ENCODE measurements at places on chromosomes 12 and 14. TPM values are rescaled to one million over a fixed set of nuclear protein-coding genes. Genes with fewer than 3 reads are reported as not detected.

GRCh38 chr12:9074484-9075137 lies 41.1 kb downstream of the A2M start:
- no peak overlapping the region for H3K4me3 ChIP-seq
- H3K27ac ChIP-seq: no peak overlapping the region

DNA sequence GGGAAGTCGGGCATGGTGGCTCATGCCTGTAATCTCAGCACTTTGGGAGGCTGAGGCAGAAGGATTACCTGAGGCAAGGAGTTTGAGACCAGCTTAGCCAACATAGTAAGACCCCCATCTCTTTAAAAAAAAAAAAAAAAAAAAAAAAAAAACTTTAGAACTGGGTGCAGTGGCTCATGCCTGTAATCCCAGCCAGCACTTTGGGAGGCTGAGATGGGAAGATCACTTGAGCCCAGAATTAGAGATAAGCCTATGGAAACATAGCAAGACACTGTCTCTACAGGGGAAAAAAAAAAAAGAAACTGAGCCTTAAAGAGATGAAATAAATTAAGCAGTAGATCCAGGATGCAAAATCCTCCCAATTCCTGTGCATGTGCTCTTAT lies 1.7 kb upstream of the PA2G4 start:
- H3K36me3 ChIP-seq: peaks cover 34% of the 10 kb centered on the region
- H3K27me3 ChIP-seq: peaks cover 6% of the 10 kb centered on the region
- peak overlapping the region; percentile 99 for H3K4me3 ChIP-seq
- DNase-seq: no peak

DNA sequence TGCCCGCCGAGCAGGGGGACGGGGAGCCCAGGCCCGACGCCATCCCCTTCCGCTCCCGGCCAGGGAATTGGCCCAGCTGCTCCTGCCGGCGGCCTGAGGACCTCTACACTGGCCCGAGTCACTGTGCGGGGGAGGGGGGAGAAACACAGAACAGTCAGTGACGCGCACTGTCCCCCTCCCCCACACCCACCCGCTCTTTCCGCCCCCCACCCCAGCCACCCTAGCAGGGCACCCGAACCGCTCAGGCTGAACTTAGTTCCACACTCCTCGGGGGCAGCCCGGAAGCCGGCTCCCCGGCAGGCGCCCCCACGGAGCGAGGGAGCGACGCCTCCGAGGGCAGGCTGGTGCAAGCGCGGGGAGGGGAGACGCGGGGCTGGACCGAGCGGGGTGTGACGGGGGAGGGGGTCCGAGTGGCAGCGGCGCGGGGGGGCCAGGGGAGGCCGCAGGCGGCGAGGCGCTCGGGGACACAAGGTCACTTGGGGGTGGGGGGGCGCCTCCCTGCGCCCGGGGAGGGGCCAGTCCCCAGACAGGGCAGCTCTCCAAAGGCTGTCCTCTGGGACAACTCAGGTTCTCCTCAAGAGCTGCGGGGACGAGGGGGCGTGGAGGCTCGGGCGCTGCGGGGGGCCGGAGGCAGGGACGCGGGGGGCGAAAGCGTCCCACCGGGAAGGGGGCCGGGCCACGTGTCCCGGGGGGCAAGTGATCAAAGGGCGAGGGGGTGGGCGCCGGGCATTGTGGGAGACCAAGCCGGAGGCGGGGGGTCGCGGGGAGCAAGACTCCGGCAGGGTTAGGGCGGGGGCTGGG lies 648 bp downstream of the CHD4 start:
- no peaks in the 10 kb centered on the region for H3K27me3 ChIP-seq
- H3K4me3 ChIP-seq: no peak overlapping the region

OLR1 gene
- total RNA-seq: not detected

DNA sequence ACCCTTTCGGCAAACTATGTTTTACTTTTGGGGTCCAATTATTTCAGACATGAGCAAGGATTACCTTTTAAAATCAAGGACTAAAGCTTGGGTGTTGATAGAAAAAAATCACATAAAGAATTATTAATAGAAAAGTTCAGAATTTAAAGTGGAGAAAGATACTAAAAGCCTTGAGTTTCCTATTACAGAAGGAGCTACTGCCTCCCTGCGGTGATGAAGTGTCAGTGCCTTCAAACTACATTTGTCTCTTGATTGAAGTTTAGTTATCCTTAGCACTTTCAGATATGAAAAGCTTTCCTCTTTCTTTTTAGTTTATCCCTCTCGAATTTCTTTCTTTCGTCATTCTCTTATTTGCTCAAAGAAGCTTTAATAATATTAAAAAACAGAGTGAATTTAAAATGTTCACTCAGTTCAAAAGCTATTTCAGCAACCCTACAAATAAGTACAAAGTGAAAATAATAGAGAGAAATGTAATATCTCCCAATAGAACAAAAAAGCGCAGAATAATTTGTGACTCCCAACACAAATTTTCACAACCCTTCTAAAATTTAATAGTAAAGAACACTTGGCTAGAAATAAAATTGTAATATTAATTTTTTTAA lies 87.6 kb downstream of the SEC23A start:
- peak; percentile 23 for DNase-seq
- no peaks in the 10 kb centered on the region for H3K27me3 ChIP-seq
- H3K27ac ChIP-seq: no peak overlapping the region
- H3K4me1 ChIP-seq: no peaks in the 10 kb centered on the region
- no peaks in the 10 kb centered on the region for H3K36me3 ChIP-seq

GLS2 gene
- total RNA-seq: 1.3 TPM

IL31 gene
- total RNA-seq: not detected

GRCh38 chr14:92624764-92625163 lies 111.2 kb downstream of the RIN3 start:
- H3K27ac ChIP-seq: no peak overlapping the region
- H3K4me1 ChIP-seq: no peaks in the 10 kb centered on the region
- H3K36me3 ChIP-seq: peaks cover 41% of the 10 kb centered on the region
- H3K27me3 ChIP-seq: no peaks in the 10 kb centered on the region
- DNase-seq: no peak

Data from activated CD4-positive, alpha-beta memory T cell treated with anti-CD3 and anti-CD28 coated beads, Interleukin-2, amount 10 ng/mL, durations not matched to agents 7 days and 5 days (primary cell).